H1 (cell line): ENCODE measurements at places on chromosomes 11 and 22.

DNA sequence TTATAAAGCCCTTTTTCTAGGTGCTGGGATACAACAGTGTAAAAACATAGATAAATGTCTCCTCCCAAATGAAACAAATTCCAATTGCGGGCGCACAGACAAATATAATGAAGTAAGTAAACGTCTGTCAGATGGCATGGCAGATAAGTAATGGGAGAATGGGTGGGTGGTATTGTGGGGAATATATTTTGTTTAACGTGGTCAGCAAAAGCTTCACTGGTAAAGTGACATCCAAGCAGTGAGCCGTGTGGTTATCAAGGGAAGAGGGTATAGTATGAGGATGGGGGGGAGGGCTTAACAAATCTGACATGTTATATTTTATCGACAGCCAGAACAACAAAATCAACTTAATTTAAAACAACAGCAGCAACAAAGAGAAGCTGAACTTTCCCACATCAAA lies 1.2 kb downstream of the SVIP start:
- no peak for DNase-seq

GRCh38 chr22:49382451-49382735 lies 445.3 kb downstream of the BRD1 start:
- DNase-seq, result no peak

DNA sequence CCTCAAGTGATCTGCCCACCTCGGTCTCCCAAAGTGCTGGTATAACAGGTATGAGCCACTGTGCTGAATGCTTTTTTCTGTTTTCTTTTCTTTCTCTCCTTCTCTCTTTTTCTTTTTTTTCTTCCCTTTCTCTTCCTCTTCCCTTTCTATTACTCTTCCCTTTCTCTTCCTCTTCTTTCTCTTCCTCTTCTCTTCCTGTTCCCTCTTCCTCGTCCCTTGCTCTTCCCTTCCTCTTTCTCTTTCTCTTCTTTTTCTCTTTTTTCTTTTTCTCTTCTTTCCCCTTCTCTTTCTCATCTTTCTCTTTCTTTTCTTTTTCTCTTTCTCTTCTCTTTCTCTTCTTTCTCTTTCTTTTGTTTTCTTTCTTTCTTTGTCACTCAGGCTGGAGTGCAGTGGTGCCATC lies 1.2 kb downstream of the OOSP1 start:
- DNase-seq, result no peak

- no peak for DNase-seq
These were observed 85.5 kb downstream of the ETS1 start for GRCh38 chr11:128501632-128502549.

GRCh38 chr11:82682003-82682751 lies 51.5 kb downstream of the FAM181B start:
- DNase-seq, result no peak

DNA sequence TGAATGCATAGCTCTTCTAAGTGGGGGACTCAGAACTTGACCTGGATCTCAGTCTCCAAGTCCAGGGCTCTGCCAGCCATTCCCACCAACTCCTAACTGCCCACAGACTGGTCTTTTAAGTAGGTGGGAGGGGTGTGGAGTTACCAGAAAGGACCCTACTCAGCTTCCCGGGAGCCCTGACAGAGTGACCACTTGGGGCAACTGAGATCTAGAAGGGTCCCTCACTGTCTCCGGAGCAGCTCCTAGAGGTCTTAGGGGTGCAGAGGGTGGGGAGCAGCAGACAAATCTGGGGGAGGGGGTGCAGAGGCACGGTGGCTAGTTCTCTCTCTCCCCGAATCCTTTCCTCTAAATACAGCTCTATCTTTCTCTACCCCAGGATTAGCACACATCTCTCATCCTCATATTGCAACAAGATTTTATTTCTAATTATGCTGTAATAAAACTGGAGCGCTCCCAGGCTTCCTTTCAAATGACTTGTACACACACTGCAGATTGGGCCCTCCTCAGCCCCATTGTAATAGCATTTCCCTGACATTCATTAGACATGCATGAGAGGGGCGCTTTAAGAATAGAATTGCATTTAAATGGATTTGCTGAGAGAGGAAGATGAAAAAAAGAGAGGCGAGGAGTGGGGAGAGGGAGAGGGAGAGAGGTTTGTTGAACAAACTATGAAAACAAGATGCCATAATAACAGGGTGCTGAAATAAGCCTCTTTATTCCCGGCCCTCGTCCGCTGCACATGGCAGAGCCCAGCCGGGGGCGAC lies 219.0 kb downstream of the CEP164 start:
- DNase-seq, result no peak

- no peak for DNase-seq
These were observed 18.0 kb downstream of the TOLLIP start for GRCh38 chr11:1291295-1292017.

DNA sequence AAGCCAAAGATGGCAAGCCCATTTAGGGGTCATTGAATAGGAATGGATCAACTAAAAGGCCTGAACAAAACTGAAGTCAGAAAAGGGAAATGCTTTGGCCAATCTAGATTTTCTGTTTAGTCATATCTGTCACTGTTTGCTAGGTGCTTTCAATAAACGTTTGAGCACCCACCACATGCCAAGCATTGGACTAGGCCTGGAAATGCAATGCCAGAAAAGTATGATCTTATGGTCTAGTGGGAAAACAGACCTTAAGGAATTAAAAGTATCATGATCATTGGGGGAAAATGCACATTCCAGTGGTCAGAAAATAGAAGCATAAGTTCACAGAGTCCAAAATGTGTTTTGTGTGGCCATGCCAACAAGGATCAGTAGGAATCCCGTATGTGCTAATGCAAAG lies 76.8 kb upstream of the BIRC3 start:
- DNase-seq, result no peak

DNA sequence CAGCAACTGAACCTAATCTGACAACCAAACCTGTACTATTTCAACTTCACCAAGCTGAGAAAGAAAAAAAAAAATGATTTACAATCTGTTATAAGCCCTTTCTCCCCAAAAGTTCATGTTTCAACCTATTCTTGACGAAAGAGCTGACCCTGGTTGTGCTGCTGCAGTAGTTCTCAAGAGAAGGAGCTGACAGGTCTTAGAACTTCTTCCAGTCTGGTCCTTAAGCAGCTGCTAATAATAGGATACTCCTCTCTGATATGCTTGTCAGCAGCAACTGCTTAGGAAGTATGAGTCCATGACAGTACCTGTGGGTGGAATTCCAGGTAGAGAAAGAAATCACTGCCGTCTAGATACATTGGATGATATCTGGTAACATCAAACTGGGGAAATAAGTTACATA lies 735.1 kb upstream of the CCDC90B start:
- no peak for DNase-seq
